ENCODE measurements at places on chromosomes 6 and 20.

- DNase-seq = no peak
Measured at GRCh38 chr6:146047371-146047770, 18.5 kb downstream of the GRM1 start.

DNA sequence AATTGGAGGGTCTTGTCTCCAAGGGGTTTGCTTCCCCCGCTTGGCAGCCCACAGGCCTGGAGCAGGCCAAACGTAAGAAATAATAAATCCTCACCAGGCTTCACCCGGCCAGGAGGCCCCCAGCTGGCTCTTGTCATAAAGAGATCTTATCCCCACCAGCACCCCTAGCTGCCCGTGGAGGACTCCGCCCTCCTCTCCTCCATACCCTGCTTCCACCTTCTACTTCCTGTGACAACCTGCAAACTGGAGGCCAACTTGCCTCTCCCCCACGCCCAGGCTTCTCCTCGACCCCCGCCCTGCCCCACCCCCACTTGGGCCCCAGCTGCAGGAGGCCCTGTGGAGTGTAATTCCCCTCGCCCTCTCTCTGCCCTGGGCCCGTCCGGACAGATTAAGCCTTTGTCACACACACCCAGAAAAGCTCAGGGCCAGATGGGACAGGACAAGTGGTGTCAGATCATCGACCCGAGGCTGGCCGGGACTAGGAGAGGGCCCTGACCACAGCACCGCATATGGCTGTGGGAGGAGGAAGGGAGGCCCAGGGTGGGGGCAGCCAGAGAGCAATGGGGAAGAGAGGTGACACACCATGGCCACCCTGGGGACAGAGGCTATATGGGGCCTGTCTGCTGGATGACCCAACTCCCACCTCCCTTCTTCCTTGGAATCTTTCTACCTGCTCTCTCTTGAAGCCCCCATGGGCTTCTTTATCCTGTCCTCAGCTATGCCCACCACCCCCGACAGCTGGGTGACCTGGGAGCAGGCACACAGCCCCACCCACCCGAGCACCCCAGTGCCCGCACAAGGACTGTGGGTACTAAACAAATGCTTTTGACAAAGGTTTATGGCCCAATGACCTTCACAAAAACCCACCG, 3.9 kb downstream of the NOL4L start:
- no peak for DNase-seq

DNA sequence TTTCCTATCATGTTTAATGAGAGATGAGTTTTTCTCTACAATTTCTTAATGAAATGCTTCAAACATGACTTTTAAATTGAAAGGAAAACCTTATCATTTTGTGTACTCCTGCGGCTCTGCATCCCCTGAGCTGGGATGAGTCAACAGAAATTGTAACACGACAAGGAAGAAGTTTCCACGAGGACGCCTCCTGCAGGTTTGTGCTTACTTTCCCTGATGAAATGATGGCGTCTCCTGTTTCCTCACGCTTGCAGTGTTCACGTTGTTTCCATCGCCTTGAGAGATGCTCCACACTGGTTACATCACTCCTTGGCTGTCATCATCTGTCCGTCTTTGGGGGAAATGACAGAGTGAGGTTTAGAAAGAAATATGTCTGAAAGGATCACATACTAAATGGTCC, 233.7 kb upstream of the ZFP64 start:
- no peak for DNase-seq

DNA sequence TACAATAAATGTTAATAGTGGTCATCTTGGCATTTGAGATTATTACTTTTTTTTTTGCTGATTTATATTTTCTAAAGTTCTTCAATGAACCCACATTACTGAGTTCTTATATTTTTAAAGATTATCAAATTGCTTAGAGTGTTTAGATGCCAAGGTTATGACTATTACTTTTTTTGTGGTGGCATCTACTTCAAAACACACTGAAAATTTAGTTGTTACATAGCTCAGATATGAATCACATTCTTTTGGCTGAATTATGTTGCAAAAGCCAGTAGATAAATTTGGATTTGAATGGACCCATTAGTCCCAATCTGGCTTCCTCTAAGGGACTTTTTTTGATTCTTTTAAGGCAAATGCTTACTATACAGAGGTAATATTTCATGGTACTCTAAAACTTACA, 8.9 kb downstream of the UTRN start:
- DNase-seq = no peak

DNA sequence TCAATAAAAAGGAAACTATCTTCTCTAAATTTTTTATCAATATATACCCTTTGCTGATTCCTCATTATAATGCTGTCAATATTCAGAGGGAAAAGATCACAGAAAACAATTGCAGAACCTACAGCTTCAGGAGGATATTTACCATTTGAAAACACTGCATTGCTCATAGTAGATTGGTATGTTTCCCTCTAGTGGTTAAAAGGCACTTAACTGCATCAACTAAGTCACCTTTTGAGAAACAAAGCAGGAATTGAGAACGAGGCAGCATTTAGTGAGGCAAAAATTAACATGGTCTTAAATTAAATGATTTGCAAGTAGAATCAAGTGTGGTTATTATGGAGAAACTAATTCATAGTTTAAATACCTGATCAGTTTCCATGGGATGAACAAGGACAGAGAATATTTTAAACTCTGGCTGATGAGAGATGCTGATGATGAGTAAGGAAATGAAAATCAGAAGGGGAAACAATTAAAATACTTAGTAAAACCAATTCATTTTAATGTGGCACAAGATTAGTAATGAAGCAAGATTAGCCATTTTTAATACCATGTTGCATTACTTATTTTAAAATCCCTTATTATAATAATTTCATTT, 642.1 kb downstream of the EPHA7 start:
- no peak for DNase-seq

DNA sequence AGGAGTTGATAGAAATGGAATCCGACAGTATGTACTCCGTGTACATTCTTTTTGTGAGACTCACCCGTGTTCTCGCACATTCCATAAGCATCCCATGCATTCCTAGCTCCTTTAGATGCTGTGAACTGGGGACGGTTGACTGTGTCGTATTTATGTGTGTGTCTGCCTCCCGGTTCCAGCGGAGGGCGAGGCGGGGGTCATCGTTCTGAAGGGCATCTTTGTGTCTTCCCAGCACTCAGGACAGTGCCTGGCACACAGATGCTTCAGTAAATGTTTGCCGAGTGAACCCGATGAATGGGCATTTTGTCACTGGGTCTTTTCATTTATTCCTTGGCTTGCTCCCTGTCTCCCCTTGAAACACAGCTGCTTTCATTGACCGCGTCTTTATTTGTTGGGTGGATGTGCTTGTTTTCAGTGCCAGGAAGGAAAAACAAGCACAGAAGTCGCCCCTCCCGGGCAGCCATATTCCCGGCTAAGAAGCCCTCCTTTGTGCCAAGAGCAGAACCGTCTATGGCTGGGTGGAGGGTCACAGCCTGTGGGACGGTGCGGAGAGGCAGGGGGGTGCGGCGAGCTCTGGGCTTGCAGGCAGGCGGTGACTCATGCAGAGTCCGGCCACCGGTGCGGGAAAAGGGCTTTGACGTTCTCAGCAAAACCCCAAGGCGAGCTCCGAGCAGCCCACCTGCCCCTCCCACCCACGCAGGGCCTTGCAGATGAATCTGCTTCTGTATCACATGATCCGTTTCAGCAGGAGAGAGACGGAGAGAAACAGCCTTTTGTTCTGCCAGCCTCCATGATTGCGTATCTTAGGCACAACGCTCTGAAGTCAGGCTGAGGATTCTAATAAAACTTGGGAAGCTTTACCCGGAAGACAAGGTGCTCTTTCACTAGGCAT, 11.2 kb upstream of the PSMG4 start:
- DNase-seq = no peak

DNA sequence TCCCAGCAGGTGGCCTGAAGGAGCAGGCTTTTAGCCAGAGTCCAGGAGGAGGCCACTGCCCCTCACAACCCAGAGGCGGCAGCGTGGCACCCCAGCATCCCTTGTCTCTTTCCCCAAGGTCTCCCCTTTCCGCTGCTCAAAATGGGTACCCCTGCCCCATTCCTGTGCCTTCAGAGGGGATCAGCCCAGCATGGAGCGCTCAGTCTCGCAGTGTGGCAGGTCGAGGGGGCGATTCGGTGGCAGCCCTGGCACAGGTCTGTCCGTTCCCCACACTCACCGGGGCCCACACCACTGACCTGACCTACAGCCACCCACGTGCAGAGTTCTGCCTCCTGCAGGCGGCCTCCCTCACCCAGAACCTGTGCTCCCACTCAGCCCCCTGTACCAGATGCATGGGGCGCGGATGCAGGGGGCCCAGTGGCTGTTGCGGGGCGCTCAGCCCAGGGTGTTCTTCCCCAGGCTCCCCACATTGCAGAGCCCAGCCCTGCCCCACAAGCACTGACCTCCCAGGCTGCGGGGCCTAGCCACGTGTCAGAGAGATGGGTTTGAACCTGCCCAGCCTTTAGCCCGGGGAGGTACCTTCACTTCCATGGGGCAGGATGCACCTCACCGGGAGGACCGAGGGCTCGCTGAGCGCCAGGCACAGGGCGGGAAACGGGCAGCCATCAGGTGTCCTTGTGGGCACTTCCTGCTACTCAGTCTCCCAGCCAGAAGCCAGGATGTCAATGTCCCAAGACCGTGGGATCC, 41.8 kb downstream of the DSTN start:
- no peak for DNase-seq

- DNase-seq = no peak
Measured at GRCh38 chr6:11397622-11398450, 139.7 kb upstream of the TMEM170B start.

GRCh38 chr6:128509709-128510108, 10.7 kb downstream of the PTPRK start:
- DNase-seq = no peak

DNA sequence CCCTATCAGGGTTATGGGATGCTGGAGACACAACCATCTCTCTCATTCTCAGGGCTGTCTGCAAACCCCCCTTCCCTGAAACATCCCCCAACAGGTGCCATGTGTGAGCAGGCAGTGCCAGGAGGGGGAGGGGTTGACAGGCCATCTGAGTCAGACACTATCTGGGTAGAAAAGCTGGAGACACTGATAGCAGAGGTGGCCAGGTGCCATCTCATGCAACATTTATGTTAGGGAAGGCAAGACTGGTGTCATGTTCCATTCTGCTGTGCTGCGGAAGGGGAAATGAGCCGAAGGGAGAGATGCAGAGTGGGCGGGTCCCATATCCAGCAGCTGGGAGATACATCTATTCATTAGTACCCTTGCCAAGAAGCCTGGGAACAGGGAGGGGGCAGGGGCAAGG, 3.5 kb downstream of the LHFPL5 start:
- DNase-seq = no peak

DNA sequence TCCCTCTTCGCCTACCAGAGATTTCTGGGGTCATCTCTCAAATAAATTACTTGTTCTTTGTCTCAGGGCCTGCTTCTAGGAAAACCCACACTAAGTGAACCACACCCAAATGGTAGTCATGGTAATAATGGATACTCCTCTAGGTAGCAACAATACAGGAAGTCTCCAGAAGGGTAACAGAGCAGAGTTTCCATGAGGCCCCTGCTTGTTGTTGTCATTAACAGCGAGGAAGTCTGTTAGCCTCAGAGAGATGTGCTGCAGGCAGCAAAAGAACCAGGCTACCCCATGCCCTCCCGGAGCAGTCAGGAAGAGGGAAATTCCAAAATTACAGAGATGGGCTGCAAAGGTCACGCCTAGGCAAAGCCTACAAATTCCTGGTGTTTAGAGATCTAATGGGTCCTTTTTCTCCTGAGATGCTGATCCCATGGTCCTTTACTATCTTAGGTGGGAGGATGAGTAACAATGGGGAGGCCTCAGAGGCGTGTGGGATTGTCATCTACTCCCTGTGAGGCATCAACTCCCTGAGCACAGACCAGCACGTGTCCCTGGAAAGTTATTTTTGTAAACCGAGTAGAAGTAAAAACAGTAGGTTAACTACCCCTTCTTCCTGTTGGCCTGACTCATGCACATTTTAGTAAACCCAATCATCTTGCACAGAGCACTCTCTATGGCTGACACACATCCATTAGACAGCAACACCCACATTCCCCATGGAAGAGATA, 10.1 kb downstream of the ISM1 start:
- no peak for DNase-seq

DNA sequence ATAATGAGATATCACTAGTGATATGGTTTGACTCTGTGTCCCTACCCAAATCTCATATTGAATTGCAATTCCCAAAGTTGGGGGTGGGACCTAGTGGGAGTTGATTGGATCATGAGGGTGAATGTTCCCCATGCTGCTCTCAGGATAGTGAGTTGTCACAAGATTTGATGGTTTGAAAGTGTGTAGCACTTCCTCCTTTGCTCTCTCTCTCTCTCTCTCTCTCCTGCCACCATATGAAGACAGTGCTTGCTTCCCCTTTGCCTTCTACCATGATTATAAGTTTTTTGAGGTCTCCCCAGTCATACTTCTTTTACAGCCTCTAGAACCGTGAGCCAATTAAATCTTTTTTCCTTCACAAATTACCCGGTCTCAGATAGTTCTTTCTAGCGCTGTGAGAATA, 1002.0 kb upstream of the ADGRB3 start:
- DNase-seq = no peak

- DNase-seq = no peak
Measured at GRCh38 chr6:5566718-5567117, 305.4 kb downstream of the FARS2 start.

GRCh38 chr20:63924241-63924640, 29.3 kb downstream of the DNAJC5 start:
- DNase-seq = no peak

GRCh38 chr20:52534616-52535015, 343.0 kb upstream of the ZFP64 start:
- DNase-seq = no peak

DNA sequence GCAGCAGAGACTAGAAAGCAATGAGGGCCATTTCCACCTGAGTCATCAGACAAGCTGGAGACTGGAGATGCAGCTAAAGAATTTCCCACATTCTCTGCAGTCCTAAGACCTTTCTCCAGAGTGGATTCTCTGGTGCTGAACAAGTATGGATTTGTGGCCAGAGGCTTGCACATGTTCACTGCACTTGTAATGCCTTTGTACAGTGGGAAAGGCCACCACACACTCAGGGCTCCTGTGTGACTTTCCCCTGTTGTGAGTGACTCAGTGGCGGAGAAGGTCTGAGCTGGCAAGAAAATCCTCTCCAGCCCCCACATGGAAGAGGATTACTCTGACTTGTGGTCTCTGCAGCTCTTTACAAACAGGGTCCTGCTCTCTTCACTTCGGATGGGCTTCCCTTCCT, 192.3 kb downstream of the C6orf118 start:
- no peak for DNase-seq

DNA sequence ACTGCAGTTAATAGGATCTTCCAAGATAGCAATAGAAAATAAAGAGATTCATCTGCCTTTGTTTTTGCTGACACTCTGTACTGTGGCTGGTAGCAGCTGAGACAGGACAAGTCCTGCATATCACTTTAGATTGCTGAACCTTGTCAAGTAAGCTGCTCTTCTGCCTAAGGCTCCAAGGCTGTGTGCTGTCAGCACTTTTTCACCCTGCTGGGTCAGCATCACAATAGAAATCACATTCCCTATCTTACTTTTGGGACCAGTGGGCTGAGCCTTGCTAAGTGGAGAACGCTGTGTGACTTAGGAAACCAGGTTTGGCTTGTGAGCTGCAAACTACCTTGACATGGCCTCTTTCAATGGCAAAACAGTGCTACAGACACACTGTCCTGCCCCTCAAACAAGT, 263.9 kb downstream of the FRK start:
- DNase-seq = peak; percentile 28
